Left renal cortex interstitium (tissue), 4 donors: ENCODE measurements at places on chromosomes 16 and 17. TPM values are rescaled to one million over a fixed set of nuclear protein-coding genes. Genes with fewer than 3 reads are reported as not detected.

GRCh38 chr16:52964290-52964689 lies 88.4 kb downstream of the CHD9NB start:
- DNase-seq, result no peak

GPR179 gene
- polyA plus RNA-seq, result 0.05 TPM

DNA sequence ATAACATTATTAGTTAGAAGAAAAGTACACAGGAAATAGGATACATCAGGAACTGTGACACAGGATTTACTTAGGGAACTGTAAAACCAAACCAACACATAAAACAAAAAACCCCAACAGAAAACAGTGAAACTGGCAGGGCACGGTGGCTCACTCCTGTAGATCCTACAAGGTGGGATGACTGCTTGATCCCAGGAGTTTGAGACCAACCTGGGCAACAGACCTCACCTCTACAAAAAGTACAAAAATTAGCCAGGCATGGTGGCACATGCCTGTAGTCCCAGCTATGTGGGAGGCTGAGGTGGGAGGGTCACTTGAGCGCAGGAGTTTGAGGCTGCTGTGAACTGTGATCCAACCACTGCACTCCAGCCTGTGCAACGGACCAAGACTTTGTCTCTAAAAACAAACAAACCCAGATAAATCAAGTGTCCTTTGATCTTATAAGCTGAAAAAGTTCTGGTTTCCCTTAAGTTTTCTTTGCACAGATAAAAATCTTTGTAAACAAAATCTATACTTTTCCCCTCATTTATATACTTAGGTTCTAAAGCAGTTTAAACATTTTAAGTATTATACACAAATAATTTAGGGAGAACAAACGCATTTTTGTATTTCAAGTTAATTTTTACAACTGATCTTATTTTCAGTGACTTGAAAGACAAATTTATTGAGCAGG lies 111.5 kb upstream of the TOB1 start:
- no peak for DNase-seq

EFNB3 gene
- 22.3 TPM for polyA plus RNA-seq

NXN gene
- polyA plus RNA-seq, result 41.5 TPM

- DNase-seq, result no peak
Observed at GRCh38 chr17:27378482-27379175, 77.6 kb upstream of the KSR1 start.

- DNase-seq, result no peak
Observed at GRCh38 chr16:56912746-56913708, 18.9 kb upstream of the HERPUD1 start.
